ENCODE measurements at places on chromosomes 6 and 20.
A peak's percentile ranks its signal among the peaks of the same experiment; 100 is the strongest.

GRCh38 chr20:49674383-49675352 is 39.0 kb downstream of the B4GALT5 start:
- no peak for DNase-seq

DNA sequence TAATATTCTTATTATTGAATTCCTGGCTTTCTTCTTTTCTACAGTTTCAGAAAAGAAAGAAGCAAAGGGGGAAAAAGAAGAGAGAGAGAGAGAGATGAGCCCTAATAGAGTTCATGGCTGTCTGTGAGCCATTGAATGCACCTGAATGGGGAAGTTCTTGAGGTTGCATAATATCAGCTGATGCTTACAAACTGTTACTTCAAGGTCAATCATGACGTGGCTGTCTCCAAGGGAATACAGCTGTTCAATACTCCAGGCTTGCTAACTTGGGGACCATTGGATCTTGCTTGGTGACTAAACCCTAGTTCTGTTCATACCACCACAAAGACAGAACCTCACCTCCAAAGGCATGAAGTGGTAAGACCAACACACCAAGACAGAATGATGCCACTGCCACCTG is 180.4 kb downstream of the ADGRG6 start:
- DNase-seq: no peak

- no peak for DNase-seq
Measured at GRCh38 chr6:149229096-149229495, 88.4 kb upstream of the TAB2 start.

DNA sequence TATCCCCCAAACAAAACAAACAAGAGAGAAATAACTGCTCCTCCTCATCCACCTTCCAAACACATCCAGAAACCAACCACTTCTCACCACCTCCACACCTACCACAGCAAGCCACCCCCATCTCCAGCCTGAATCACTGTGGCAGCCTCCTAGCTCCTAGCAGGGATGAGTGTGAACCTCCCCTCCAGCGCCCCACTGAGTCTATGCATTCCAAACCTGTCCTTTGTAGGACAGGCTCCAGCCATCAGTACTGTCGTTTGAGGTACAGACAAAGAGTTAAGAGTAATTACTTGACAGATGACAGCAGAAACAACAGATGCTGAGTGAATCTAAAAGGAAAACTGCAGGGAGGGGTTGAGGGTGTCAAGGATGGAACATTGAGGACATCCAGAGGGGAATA is 2.4 kb downstream of the METTL24 start:
- no peak for DNase-seq

GRCh38 chr6:40909811-40910210 is 129.2 kb downstream of the UNC5CL start:
- DNase-seq: no peak

DNA sequence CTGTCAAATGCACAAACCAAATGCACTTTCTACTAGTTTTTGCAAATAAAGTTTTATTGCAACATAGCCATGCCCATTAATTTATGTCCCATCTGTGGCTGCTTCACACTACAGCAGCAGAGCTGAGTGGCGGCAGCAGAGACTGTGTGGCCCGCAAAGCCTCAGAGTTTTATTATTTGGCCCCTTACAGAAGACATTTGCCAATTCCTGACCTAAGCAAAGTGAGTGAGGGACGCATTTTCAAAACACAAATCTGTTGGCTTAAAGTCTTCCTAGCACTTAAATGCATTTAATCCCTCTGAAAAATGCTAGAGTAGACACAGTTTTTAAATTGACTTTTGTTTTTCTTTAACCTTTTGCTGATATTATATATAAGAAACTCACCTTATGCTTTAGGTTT is 126.4 kb downstream of the PHACTR3 start:
- no peak for DNase-seq

- DNase-seq: no peak
Measured at GRCh38 chr20:48695255-48695654, 132.5 kb downstream of the PREX1 start.

- no peak for DNase-seq
Measured at GRCh38 chr6:95681736-95682135, 104.4 kb downstream of the MANEA start.

GRCh38 chr6:26659042-26659999 is at the start of gene ZNF322:
Gene ZNF322 (minus strand): TSS chr6:26659746. CDS start chr6:26638553, 21,193 bp downstream.
- DNase-seq: peak; percentile 73

DNA sequence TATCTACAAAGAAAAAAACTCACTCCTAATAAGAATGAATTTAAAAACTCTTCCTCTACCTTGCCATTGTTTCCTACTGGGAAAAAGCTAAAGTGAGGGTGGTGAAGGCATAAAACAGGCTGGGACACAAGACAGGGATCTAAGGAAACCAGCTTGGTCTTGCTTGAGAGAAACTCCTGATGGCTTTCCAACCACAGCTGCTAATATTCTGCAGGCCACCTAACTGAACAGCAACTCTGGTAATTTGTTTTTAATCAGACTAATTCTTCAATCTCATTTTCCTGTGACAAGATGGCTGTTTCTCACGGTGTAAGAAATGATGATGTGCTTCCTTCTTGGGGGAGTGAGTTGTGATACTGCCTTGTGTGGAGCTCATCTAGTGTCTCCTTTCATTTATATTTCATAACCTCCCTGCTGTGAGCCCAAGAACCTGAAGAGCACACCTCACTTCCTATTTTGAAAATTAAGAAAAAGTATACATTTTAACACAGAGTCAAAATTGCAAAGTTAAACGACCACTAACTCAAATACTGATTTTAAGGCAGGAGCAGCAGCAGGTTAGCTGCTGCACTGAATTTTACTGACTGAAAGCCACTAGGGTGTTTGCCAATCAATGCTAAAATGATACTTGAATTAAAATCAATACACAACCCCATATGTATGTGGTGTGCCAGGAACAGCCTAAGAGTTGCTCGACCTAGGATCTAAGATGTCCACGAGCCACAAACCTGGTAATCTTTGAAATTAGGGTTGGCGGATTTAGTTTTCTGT is 58.0 kb downstream of the BACH2 start:
- DNase-seq: no peak

- DNase-seq: peak; percentile 6
Measured at GRCh38 chr6:170516783-170517616, 36.1 kb downstream of the PSMB1 start.

DNA sequence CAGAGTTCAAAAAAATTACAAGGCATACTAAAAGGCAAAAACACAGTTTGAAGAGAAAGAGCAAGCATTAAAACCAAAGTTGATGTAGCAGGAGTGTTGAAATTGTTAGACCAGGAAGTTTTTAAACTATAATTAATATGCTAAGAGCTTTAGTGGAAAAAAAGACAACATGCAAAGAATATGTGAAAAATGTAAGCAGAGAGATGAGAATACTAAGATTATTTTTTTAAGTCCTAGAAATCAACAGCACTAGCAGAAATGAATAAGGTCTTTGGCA is 192.6 kb downstream of the ERMARD start:
- DNase-seq: no peak

DNA sequence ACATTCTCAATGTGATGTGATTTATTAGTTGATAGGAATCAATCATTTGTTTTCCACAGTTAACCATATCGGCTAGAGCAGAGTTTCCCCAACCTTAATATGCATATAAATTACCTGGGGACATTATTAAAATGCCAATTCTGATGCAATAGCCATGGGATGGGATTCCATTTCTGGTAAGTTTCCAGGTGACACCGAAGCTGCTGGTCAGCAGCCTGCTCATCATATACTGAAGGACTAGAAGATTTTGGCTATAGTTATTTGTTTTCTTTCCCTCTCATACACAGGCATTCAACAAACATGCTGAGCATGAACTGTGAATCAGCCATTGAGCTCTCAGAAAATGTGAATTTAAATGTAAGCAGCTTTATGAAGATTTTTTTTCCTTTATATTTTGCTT is 35.8 kb downstream of the FBXO5 start:
- no peak for DNase-seq

DNA sequence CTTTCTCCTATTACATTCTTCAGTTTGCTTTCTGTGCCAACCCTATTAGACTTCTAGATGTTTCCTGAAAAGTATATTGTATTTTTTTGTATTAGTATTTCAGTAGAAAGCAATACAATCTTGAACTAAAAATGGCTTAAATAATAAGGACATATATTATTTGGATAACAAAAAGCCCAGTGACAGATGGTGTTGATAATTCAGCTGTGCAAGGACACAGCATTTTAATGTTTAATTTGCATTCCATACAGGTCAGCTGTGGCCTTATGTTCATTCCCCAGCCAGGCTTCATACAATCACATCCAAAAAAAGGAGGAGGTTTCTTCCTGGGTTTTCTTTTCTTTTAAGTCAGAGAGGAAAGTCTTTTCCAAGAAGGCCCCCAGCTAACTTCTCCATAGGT is 236.9 kb downstream of the CD109 start:
- DNase-seq: no peak

DNA sequence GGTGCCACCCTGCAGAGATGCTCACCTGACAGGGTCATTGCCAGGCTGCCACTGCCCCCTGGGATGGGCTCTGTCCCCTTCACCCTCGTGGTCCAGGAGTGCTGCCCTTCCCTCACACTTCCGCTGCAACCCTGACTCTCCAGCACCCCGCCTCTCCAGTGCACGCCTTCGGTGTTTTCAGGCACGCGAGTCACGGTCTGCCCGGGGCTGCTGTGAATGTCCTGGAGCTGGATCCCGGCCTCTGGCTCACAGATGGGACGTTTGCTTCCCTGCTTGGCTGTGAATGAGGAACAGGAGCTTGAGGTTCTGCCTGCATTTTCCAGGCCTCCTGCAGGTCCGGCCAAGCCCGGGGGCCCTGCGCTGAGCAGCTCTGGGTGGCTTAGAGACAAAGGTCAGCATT is 343.4 kb downstream of the SMOC2 start:
- no peak for DNase-seq

- DNase-seq: no peak
Measured at GRCh38 chr6:170173335-170173881, 117.5 kb downstream of the DLL1 start.

DNA sequence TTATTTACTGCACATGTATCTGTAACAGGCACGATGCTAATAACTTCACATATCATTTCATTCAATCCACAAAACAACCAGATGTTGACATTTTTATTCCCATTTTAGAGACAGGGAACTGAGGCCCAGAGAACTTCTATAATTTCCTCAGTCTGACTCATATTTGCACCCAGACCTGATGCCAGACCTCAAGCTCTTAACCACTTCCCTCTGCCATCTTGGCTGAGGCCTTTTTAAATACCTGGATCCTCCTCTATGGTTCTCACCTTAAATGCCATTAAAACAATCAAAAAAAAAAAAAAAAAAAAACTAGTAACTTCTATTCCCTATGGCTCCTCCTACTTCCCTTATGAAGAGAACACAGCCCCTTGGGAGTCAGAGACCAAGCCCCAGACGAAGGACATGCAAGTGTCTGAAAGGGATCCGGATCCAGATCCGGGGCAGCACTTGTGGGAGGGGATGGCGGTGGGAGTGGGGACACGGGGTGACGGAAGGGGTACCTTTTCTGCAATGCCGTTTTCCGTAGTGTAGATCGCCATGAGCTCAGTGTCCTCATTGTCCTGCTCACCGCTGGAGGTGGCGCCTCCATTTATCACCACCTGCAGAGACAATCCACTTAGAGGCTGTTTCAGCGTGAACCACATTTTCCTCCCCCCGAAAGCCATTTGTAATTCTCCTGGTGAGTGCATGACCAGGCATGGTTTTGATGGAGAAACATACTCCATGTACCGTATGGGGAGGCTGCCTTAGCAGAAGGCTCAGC is 88.7 kb downstream of the SLC23A2 start:
- DNase-seq: no peak

- DNase-seq: no peak
Measured at GRCh38 chr20:62557999-62558408, 82.2 kb upstream of the GATA5 start.

DNA sequence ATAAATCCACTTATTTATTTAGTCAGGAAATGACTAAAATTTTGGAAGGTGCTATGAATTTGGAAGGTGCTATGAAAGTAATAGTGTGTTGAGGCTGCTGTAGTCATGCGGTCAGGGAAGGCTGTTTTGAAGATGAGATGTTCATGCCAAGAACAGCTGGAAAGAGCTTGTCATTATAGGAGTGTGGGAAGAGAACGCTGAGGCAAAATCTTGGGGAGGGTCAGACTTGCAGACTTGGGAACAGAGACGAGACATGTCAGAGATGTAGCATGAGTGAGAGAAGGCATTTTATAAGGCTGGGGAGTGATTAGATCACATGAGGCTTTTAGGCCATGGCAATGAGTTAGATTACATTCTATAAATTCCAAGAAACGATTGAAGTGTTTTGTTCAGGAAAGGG is 124.0 kb upstream of the B3GAT2 start:
- DNase-seq: no peak

GRCh38 chr20:60411813-60412212 is 453.6 kb downstream of the CDH26 start:
- DNase-seq: no peak

GRCh38 chr6:126976253-126976797 is 142.1 kb upstream of the RSPO3 start:
- DNase-seq: no peak

DNA sequence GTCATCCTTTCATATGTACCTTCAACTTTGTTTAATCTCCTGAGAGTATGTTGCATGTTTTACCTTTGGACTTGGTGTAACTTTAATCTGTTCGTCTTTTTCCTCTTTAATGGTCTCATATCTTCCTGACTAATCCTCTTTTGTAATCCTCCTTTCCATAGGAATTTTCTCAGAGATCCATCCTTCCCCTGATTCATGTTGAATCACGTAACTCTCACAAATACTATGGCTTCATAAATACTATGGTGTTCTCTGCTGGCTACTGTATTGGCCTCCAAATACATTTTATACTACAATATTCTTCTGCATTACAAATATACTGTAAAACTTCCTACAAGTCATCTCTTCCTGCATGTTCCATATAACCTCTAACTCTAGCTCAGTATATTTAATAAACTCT is 317.7 kb upstream of the ADGRB3 start:
- no peak for DNase-seq

DNA sequence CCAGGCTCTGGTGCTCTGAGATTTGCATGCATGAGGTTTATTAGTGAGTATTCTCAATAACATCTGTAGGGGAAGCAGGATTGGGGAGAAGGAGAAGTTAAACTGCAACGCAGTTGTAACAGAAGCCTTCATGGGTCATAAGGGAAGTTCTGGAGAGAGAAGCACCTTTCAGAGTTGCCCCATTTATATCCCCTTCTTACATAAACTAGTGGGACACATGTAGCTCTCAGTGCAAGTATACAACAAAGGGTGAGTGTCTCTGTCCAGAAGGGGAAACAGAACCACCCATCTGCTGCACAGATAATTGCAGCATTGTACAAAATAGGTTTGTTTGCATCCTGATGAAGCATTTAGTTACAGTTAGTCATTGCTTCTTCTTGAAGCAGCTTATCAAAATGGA is 4.3 kb upstream of the ADGB start:
- no peak for DNase-seq

DNA sequence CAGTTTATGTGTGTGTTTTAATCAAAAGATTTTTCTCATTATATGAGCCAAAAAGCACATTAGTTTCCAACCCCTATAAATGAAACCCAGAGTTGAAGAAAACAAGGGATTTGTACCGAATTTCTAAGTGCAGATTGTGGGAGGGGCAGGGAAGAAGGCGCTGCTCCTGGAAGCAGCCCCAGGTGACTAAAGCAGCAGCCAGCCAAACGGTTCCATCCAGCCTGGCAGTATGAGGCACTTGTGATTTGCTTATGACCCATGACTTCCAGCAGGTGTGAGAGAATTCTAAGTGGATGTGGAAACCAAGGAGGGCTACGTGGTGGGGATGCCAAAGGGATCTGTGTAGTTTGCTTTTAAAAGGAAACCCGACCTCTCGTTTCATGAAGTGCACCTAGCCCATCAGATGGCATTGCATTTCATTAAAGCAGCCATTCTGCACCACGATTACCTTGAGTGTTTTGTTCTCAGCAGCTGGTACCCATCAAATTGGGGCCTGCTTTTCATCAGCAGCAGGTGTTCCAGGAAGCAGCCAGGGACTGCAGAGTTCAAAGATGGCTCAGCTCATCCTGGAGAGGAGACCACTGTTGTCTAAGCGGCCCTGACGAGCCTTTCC is 79.1 kb downstream of the DTD1 start:
- DNase-seq: no peak

Data from stimulated activated CD8-positive, alpha-beta memory T cell treated with anti-CD3 and anti-CD28 coated beads, Interleukin-15, amount 100 ng/mL, for 1 hour (primary cell).